ENCODE measurements at places on chromosomes 5 and 9. TPM values are rescaled to one million over a fixed set of nuclear protein-coding genes. Genes with fewer than 3 reads are reported as not detected.

DNA sequence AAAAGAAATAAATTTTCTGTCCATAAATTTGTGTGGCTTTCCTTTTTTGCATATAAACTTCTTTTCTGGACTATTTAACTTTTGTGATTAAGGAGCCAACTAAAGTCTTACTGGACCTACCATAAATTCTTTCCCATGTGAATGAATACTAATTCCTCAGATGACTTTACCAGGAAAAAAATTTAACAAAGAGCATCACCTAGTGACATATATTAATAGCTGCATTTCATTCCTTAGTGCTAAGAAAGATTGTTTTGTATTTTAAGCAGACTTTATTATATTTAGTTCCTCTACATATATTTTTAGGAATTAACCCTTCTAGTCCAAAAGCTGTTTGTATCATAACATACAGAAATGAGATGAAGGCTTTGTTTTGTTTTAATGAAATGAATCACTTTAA lies 64.4 kb downstream of the C9orf85 start:
- no peak for DNase-seq

Gene PCA3
- not detected for total RNA-seq

Gene PCDHA10
- 0.30 TPM for total RNA-seq

Gene CDH9
- not detected for total RNA-seq

DNA sequence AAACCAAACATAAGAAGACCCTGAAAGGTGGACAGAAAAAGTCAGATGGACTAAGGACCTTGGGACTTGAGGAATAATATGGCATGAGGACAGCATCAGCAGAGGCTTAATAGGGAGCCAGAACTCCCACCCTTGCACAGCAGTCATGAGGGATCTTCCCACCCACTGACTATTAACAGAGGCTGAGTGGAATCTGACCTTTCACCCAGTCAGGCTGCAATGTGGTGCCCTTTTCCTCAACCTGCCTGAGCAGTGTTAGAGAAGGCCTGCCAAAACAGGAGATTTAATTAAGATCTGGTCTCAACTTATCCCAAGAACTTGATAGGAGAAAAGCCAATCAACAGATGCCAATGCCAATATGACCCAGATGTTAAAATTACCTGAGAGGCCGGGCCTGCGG lies 481.9 kb downstream of the KDM4C start:
- no peak for DNase-seq

DNA sequence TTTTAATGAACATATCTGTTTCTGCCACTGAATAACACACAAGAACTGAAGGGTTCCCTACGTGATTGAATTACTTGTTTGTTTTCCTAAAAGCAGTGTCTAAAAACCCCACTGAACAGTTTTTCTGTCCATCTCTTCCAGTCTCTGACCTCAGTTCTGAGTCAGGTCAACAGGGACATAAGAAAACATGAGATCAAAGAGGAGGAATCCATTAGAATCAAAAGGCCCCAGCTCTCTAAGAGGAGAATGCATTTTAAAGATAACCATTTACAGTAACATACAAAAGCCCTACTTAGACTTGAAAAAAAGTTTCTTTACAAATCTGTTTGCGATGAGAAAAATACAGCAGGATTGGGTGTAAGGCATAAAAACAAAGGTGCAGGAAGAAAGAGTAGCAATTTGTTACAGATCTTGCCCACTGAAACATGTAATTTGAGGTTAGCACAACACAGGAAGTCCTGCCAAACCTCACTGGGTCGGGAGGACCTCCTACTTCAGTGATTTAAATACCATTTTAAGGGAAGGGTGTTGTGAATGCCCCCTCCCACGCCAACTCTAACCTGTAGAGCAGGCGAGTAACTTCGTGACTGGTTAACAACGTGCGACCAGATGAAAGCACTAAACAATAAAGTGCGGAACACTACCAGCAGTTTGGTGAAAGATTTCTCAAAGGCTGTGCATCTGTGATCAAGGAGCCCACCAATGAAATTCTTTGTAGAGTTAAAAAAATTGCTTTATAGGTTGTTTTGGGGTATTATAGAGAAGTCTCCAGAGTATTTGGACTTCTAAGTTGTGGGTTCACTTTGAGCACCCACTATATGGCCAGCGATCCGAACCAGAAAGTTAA lies 1.3 kb downstream of the QSOX2 start:
- DNase-seq, result no peak

Gene MEF2C
- total RNA-seq, result 34.6 TPM

GRCh38 chr5:68562308-68562707 lies 346.8 kb downstream of the PIK3R1 start:
- no peak for DNase-seq

DNA sequence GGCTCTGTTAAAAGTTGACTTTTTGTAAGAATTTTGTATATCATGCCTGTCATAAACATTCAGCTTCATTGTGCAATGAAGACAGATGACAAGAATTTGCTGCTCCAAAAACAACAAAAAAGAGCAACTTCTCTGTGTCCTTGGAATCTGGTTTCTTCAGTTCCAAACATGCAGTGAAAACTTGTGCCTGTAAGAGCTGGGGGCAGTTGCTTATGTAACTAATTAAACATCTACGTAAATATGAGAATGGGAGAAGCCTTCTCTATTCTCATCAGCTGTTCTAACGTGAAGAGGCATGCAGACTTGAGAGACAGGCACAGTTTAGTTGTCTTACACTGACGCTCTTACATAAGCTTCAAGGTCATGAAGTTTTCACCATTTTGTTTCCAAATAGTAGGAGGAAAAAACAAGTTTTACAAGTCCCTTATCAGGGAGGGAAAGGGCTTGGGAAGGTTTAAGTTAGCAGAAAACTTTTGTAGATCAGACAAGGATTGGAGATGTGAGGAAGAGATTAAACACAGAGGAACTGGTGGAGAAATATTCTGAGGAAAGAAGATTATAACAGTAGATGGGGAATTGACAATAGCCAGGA lies 170.4 kb downstream of the RFK start:
- DNase-seq, result no peak

DNA sequence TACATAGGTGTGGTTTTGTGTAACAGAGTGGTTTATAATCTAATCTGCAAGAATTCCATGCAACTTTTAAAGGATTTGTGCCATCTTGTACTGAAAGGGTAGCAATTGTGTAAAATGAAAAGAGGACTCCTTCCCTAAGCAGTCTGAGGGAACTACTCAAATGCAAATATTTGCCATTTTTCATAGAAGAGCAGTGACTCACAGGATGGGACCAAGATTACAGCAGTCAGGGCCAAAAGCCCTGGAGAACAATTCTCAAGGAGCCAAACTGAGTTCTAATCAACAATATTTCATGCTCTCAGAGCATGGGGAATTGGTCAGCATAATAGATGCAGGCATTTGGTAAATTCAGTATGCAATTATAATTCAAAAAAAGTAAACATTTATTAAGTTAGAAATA lies 495.8 kb downstream of the CHSY3 start:
- no peak for DNase-seq

GRCh38 chr9:116337015-116337414 lies 183.4 kb downstream of the PAPPA start:
- DNase-seq, result no peak

Gene ALDOB
- total RNA-seq, result not detected

GRCh38 chr9:128159522-128159783 lies 612 bp upstream of the BBLN start:
- DNase-seq, result no peak

Gene PTCH1
- total RNA-seq, result 28.0 TPM

GRCh38 chr9:119818726-119819435 lies 449.6 kb upstream of the BRINP1 start:
- DNase-seq, result no peak

Gene C9orf153
- total RNA-seq, result 1.5 TPM

DNA sequence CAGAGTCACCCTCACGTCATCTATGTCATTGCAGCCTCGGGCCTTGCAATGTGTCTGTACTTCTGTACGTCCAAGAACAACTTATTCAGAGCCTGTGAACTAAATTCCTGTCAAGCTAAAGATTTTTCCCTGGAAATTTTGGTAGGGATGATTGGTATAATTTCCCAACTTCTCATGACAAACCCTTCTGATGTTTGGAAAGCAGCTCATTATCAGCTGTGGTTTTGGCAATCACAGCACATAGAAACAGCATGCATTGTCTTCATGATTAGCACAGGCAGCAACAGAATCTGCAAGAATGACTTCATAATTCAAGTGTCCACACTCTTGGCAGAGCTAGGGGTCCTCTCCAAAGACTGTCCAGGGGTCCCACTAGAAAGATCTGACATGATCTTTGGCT lies 49.5 kb downstream of the APBA1 start:
- no peak for DNase-seq

DNA sequence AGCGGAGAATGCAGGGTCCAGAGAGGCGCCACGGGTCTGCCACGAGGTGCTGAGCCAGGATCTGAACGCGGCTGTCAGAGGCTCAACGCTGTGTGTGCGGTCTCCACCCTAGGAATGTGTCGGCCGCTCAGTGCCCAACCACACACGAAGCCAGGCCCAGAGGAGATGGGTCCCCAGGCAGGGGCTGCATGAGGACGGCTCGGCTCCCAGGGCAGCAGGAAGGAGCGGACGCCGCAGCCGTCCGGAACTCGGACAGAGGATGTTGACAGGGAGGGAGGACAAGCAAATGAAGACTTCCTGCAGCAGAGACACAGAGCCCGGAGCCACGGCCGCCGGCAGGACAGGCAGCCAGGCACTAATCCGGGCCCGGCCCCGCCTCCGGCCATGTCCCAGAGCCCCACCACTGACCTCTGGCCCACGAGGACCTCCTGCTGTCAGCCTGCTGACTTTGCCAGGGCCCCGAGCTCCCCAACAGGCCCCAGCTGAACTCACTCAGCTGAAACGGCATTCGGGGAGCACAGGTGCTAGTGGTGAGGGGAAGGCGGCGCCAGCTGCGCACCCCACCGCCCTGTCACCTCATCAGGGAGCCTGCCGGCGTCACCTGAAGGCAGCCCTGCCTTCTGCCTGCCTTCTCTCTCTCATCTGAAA lies 12.7 kb downstream of the VAV2 start:
- peak; percentile 40 for DNase-seq

DNA sequence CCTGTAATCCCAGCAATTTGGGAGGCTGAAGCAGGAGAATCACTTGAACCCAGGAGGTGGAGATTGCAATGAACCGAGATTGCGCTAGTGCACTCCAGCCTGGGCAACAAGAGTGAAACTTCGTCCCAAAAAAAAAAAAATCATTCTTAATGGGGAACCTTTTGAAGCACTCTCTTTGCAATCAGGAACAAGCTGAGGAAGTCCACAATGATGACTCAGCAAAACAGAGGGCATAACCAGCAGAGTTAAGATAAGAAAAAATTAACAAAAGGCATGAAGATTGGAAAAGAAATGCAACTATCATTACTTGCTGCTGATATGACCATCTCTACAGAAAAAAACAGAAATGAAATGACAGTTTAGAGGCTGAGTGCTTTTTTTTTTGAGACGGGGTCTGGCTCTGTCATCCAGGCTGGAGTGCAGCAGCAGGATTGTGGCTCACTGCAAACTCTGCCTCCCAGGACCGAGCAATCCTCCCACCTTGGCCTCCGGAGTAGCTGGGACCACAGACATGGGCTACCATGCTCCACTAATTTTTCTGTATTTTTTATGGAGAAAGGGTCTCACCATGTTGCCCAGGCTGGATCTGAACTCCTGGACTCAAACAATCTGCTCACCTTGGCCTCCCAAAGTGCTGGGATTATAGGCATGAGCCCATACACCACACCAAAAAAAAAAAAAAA lies 88.0 kb downstream of the FNBP1 start:
- DNase-seq, result peak; percentile 35

DNA sequence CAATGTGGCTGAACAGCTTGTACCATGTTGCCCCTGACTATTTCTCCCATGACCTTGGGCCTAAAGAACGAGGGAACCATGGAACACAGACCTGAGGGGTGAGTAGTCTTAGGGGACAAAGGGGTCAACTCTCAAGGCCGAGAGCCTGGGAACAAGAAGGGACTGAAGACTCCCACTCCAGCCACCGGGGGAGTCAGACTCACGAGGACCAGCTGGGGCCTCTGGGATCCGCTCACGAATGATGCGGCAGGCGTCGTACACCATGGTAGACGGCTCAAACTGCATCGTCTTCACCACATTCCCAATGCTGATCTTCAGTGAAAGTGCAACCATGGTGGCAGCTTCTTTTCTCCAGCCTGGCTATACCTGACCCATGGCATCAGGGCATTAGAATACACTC lies 6.6 kb downstream of the TLN1 start:
- no peak for DNase-seq

DNA sequence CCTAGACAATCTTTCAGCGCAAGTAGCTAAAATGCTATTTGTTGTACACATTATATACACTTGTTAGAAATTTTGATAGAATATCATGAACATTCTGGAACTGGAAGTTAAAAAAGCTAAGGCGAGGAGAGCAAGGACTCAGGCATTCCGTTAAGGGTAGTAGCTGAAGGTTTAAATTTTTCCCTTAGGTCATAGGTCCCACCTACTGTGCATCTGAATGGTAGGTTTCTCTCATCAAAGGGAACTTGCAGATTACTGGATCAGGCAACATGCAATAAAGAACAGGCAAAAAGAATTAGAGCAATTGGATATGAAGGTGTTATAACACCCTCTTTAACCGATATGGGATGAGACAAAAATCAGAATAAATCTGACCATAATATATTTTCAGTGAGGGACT lies 32.8 kb downstream of the TMEM161B start:
- DNase-seq, result no peak

Gene AFAP1L1
- 36.9 TPM for total RNA-seq

GRCh38 chr9:27379311-27380251 lies 82.6 kb upstream of the EQTN start:
- DNase-seq, result no peak

DNA sequence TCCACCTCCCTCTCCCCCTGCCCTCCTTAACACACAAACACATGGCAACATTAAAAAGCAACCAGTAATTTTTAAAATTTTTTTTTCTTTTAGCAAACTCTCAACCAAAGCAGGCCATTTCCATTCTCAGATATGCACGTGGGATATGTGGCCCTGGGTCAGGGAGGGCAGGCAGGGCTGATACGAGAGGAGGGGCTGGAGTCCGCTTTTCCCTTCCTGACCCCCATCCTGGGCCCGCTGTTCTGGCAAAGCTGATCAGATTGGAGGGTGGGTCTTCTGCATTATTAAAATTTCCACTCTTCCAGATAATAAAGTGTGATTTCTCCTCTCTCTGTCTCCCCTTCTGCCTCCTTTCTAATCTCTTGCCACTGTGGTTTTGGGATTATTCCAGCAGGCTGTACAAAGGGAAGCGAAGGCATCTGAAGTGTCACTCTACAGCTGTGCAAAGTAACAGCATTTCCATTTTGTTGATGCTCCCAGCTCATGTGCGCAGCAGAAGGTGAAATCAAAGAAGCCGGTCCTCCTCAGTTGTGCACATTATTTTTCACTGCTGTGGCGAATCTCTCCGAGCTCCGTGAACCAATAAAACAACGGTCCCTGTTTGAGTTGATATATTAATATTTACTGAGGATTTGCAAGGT lies 12.0 kb downstream of the IRX1 start:
- no peak for DNase-seq

Gene NUTM2F
- not detected for total RNA-seq
